ENCODE measurements at places on chromosomes 4 and X.
A peak's percentile ranks its signal among the peaks of the same experiment; 100 is the strongest.

GRCh38 chr4:153643406-153644383 is 40.4 kb upstream of the TLR2 start:
- peak; percentile 18 for DNase-seq

DNA sequence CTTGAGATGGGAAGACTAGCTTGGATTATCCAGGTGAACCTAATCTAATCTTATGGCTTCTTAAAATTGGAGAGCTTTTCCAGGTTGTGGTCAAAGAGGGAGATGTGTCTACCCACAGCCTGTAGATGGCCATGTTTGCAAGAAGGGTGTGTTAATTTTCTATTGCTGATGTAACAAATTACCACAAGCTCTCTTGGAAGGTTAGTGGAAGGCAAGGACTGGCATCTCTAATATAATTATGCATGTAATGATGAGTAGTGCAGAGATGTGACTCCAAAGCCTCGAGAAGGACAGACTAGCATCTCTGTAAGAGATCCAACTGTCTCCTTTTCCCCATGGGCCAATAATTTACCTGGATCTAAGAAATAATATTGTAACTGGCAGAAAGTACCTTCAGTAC is 3.2 kb upstream of the ADH1B start:
- DNase-seq: no peak

DNA sequence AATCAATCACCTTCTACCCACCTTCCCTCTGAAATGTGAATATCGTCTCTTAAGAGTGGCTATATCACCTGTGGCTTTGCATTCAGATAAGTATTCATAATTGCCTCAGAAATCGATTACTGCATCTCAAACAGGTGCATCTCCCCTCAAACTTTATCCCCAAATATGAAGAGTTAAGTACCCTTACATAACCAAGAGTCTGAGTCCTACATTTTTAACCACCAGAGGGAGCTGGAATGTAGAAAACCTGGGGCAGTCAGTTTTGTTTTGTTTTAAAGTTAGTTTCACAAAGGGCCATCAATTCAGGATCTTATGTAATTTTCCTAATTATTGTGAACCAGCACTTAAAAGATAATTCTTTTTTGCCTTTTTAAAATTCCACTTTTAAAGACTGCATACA is 5.7 kb downstream of the TCEANC start:
- DNase-seq: no peak

GRCh38 chr4:139243448-139244365 is 36.3 kb downstream of the MGARP start:
- peak; percentile 69 for DNase-seq

DNA sequence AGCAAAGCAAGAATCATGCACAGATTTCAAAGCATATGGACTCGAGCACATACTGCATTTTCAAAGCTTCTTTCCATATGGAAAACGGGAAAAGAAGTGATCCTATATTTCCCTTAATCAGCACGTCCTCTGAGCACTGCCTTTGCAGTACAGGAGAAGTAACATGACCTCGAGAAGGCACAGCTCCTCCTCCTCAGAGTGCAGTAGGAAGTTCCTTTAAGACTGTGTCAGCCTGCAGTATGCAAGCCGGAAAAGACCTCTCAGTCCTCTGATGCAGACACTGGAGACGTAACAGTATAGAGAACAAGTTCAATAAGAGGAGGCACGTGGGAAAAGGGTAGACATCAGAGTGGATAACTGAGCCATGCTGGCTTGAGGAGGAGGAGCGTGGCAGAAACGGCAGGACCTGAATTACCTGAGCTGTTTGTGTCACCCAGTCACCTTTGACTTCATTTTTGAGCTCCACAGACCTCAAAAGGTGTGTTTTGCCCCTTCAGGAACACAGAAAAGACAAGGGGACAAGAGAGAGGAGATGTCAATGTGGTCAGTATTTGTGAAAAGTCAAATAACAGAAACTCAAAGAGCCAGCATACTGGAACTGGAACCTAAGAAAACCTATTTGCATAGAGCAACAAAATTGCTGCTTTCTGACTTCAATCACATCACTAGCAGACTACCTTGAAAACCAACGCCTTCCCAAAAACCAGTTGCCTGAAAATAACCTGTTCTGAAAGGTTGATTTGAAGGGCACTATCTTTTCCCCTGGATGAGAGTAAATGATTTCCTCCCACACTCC is 20.8 kb downstream of the IRF2 start:
- DNase-seq: no peak

GRCh38 chr4:25068386-25068785 is 37.6 kb upstream of the LGI2 start:
- no peak for DNase-seq

GRCh38 chr4:170674176-170674575 is 584.4 kb upstream of the AADAT start:
- DNase-seq: no peak

DNA sequence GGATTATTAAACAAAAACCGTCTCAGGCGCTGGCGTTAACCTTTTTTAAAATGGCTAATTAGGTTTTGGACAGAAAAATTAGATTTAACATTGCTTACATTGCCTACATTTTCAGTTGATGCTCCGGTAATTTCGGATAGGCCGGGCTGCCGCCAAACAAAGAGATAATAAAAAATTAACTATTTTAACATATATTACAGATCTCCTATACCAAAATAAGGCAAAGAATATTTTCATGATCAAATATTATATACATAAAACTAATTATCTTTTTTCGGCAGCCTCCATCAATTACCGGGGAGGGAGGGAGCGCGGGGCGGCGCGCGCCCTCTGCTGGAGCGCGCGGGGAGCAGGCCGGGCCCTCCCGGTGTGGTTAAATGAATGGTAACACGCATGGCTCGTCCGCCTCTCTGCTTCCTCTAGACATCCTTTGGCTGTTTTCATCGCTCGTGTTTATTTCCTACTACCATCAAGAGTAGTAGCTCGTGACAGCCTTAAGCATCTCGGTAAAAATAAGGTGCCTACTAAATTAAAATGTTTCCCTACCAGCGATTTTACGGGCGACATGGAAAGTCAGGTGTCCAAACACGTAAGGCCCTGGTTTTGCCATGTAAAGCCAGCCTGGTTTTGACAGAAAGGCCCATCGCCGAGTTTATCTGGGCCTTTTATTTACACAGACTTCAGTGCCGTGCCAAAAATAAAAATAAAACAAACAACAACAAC is 52.4 kb upstream of the TMEM33 start:
- DNase-seq: no peak

DNA sequence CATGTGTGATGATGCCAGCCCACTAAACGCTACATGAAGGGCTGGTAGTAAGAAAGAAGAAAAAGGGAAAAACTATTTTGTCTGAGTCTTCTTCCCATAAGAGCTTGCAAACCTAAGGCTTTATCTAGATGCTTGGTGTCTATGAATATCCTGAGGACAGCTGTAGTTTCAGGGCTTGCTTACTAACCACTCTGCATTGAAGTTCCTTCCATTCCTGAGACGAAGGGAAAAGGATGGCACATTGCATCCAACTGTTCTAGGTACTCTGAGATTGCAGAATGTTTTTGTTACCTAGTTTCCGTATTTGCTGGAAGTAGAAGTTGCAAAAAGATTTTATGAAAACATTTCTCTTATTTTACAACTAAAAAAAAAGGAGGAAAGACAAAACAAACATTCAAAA is 544.6 kb downstream of the IL15 start:
- no peak for DNase-seq

DNA sequence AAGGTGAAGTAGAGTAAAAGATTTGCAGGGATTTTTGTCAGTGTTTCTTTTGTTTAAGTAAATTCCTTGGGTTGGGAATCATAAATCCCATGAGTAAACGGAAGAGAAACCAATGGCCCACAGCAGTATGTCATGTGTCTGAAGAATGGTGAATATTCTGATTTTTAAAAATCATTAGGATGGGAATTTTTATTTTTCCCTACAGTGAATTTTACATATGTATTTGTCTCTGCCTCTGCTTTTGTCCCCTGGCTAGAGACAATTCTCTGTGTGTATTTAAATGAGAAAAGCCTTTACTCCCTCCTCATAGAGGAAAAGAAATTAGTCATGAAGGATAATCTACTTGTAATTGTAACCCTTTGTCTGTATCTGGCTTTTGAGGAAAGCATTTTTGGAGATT is 152.1 kb downstream of the THOC2 start:
- no peak for DNase-seq

DNA sequence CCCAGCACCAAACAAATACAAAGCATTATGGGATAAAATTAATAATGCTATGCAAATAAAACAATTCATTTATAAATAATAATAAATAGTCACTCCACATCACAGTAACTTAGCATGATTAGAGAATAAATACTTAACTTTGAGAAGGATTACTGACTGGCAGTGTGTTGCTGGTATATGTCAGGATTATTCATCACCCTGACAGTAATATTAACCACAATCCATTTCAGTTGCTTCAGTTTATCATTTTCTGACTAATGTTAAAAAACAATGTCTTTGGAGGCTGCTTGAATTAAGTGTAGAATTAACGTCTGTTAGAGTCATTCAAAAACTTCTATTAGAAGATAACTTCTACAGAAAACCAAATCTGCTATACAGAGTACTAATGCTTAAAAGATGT is 124.1 kb upstream of the MAB21L2 start:
- DNase-seq: no peak

GRCh38 chr4:1043651-1044468 is 32.4 kb downstream of the FGFRL1 start:
- peak; percentile 95 for DNase-seq

- no peak for DNase-seq
These were observed 147.6 kb downstream of the FSTL5 start for GRCh38 chr4:162016219-162016618.

GRCh38 chr4:108328383-108328732 is 159.6 kb upstream of the LEF1 start:
- no peak for DNase-seq

GRCh38 chr4:150944660-150945059 is 70.4 kb downstream of the LRBA start:
- no peak for DNase-seq

DNA sequence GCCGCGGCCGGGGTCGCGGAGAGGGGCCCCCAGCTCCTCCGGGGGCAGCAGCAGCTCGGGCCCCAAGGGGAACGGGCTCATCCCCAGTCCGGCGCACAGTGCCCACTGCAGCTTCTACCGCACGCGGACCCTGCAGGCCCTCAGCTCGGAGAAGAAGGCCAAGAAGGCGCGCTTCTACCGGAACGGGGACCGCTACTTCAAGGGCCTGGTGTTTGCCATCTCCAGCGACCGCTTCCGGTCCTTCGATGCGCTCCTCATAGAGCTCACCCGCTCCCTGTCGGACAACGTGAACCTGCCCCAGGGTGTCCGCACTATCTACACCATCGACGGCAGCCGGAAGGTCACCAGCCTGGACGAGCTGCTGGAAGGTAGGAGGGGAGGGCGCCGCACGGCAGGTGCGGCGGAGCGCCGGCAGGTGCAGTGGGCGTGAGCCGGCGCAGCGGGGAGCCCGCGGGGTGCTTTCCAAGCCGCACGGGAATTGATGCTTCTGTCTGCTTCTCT is 886 bp downstream of the DCLK2 start:
- DNase-seq: no peak

DNA sequence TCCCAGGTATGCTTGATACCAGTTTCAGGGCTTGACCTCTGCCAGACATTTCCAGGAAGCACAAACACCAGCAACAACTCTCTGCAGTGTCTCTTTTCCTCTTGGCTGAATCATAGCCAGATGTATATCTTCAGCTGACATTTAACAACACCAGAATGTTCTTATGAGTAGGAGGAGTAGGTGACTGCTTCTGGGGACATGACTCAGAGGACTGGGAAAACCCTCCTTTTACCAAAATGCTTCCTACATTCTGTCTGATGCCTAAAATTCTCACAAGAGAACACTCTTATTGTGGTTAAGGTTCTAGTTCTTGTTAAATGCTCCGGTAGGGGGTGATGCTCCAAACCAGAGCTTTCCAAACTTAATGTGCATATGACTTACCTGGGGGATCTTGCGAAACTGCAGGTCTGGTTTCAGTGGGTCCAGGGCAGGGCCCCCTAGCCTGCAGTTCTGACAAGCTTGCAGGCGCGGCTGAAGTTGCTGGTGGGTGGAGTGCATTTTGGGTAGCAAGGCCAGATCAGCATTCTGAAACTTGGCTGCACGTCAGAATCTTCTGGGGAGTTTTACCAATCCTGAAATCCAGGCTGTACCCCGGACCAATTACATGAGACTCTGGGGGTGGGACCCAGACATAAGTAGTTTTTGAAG is 329.3 kb upstream of the RPS6KA3 start:
- DNase-seq: no peak

DNA sequence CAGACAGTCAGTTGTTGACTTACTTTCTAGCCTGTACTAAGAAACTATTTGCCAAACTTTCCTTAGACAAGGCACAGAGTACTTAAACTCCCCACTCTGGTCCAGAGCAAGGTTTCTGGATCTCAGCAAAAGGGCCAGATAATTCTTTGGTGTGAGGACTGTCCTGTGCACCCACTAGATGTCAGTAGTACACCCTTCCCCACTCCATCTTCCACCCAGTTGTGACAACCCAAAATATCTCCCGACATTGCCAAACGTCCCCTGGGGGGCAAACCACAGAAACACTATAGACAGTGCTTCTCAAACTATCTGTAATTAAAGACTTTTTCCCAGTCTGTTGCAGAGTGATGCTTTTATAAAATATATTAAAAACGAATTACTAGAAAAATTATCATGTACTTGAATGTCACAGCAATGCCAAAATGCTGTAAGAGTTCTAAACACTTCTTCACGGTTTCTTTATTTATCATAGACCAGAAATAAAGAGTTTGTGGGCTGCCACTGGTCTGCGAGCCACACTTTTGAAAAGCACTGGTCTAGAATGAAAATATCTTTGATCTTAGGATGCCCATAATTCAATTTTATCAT is 203.5 kb downstream of the PRDM5 start:
- DNase-seq: no peak

- no peak for DNase-seq
These were observed 102.1 kb upstream of the FAM9B start for GRCh38 chrX:9135901-9136510.

DNA sequence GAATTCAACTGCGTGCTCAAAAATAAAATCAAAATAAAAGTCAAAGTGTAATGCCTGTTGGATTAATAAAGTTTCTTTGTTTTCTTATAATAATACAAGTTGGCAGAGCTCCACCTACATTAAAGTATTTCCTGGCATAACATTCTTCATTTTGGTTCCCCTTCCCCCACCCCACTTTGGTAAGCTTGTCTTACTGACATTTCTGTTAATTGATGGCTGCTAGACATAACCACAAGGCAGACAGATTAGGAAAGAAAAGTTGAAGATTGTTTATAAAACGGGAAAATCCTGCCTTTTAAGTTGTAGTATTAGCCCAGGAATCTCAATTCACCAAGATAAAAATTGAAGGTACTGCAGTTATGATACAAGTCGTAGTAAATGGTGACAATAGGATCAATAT is 246.5 kb upstream of the RPS6KA3 start:
- no peak for DNase-seq

- no peak for DNase-seq
These were observed 404 bp downstream of the PPP2R3B start for GRCh38 chrX:386239-386767.

DNA sequence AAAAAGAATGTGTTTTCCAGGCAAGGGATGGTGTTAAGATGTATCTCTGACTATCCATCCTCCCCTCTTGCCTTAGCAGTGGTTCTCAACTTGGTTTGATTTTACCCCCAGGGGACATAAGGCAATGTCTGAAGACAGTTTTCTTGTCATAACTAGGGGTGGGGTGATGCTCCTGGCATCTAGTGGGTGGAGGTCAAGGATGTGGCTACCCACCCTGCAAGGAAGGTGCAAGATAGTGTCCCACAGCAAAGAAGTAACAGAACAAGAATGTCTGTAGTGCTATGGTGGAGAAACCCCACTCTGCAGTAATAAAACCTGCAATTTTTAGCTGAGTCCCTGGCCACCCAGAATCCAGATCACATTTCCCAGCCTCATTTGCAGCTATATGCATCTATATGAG is 81.2 kb upstream of the TBL1X start:
- no peak for DNase-seq

GRCh38 chrX:28599957-28600356 is 12.7 kb downstream of the IL1RAPL1 start:
- DNase-seq: no peak

Measured in kidney epithelial cell (primary cell).